Fibroblast of villous mesenchyme (primary cell): ENCODE measurements at places on chromosomes 1 and 21.
A peak's percentile ranks its signal among the peaks of the same experiment; 100 is the strongest.

GRCh38 chr1:195851804-195852203 lies 756.4 kb downstream of the KCNT2 start:
- DNase-seq = no peak

GRCh38 chr1:181855380-181855779 lies 206.1 kb downstream of the ZNF648 start:
- no peak for DNase-seq

GRCh38 chr1:171267391-171267790 lies 19.1 kb downstream of the FMO1 start:
- peak; percentile 10 for DNase-seq

GRCh38 chr1:20507248-20507563 lies 745 bp downstream of the MUL1 start:
- DNase-seq = no peak

DNA sequence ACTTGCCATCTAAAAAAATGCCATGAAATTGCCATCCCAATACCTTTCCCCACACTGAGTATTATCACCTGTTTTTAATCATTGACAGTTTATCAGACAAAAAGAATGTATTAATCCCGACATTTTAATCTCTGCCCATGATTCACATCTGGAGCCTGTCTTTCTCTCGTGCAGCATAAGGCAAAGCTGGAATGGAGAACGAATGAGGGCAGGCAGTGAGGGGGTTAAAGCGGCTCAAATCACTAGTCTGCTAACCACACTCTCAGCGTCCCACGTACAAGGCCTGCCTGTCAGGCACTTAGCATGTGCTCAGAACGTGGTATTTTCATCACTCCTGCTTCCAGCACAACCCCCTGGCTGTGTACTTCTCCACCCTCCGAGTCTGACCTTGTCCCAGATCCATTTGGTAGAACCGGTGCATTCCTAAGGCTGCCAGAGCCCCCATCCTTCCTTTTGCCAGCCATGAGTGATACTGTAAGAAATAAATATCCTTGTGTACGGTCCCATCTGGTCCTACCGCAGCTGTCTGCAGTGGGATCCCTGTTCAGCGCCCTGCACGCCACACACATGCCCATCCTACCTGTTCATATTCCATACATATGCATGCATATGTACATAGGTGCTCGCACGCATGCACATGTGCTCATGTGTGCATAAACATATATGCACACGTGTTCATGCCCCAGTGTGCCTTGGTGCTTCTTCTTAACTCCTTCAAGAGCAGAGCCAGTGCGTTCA lies 34.6 kb upstream of the FHAD1 start:
- no peak for DNase-seq
